ENCODE measurements at places on chromosomes 1 and 21. TPM values are rescaled to one million over a fixed set of nuclear protein-coding genes. Genes with fewer than 3 reads are reported as not detected.

DNA sequence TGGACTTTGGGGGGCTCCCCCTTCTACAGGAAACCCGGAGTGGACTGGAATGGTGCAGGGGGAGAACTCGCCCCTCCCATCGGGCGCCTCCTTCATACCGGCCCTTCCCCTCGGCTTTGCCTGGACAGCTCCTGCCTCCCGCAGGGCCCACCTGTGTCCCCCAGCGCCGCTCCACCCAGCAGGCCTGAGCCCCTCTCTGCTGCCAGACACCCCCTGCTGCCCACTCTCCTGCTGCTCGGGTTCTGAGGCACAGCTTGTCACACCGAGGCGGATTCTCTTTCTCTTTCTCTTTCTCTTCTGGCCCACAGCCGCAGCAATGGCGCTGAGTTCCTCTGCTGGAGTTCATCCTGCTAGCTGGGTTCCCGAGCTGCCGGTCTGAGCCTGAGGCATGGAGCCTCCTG lies at the start of gene TNFRSF14:
Gene TNFRSF14 (plus strand): TSS at position 95 of the 401 bp plus-strand sequence. CDS start 294 bp downstream, at position 389.
- peak within 1 kb of the TSS; percentile 99 for H3K4me3 ChIP-seq
- peak within 1 kb of the TSS; percentile 96 for H3K27ac ChIP-seq
- H3K4me1 ChIP-seq: peaks cover 59% of the 10 kb centered on the region
- no peaks in the 10 kb centered on the region for H3K27me3 ChIP-seq

DNA sequence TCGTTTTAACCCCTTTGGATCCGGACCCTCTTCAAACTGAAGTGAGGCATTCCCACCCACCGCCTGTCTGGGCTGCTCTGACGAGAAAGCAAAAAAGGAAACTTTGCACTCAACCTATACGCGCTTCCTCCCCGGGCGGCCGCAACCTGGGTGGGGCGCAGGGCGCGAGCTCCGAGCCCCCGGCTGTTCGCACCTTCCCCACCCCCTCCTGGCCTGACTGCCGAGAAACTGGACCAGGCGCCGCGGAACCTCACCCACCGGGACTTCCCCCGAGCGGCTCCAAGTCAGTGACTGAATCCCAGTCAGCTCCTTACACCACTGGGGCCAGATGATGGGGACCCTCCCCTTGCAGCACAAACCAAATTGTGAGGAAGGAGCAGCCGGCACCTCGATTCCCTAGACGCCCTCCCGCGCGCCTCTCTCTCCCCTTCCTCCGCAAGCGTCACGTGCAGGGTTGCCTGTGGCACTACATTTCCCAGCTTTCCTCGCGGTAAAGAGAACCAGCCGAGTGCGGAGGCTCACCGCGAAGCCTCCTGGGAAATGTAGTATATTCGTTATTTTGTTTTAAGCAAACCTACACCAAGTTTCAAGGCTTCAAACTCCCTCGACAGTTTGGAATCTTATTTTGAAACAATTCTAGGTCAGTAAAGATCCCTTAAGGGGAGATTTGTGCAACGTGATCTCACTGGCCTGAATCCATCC lies at the start of gene RAB29:
Gene RAB29 (minus strand): TSS at position 468 of the 702 bp plus-strand sequence. CDS start 526 bp downstream, outside the sequence.
- peak within 1 kb of the TSS; percentile 90 for H3K27ac ChIP-seq
- DNase-seq: peak; percentile 72
- H3K27me3 ChIP-seq: no peaks in the 10 kb centered on the region
- H3K4me1 ChIP-seq: peaks cover 37% of the 10 kb centered on the region
- H3K4me3 ChIP-seq: peak within 1 kb of the TSS; percentile 78

DNA sequence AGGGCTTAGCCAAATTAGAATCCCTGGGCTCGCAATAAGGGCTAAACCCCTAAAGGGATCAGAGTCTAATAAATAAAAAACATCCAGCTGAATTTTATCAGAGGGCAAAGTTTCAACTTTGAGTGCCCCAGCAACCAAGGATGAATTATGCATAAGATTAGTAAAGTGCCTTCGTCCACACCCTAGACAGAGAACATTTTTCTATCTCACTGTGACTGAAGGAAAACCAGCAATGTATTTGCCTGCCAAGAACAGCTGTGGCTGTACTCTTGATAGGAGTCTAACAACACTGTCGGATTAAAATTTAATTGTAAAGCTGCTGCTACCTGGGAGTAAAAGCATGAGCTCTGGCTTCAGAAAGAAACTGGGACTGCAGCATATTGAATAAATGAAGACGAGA lies 23.3 kb downstream of the WNT2B start:
- H3K36me3 ChIP-seq: peaks cover 3% of the 10 kb centered on the region
- no peaks in the 10 kb centered on the region for H3K4me1 ChIP-seq
- H3K27me3 ChIP-seq: no peaks in the 10 kb centered on the region
- no peak for DNase-seq
- H3K4me3 ChIP-seq: no peak overlapping the region

GRCh38 chr1:10583641-10584040 lies 108.9 kb downstream of the PEX14 start:
- no peaks in the 10 kb centered on the region for H3K4me1 ChIP-seq
- DNase-seq: no peak
- H3K4me3 ChIP-seq: no peak overlapping the region

- no peaks in the 10 kb centered on the region for H3K36me3 ChIP-seq
- no peak overlapping the region for H3K4me3 ChIP-seq
- no peaks in the 10 kb centered on the region for H3K4me1 ChIP-seq
- DNase-seq: no peak
- H3K27me3 ChIP-seq: no peaks in the 10 kb centered on the region
Observed at GRCh38 chr1:7421471-7422075, 349.5 kb upstream of the VAMP3 start.

RIMS3 gene
- 0.99 TPM for total RNA-seq

DNA sequence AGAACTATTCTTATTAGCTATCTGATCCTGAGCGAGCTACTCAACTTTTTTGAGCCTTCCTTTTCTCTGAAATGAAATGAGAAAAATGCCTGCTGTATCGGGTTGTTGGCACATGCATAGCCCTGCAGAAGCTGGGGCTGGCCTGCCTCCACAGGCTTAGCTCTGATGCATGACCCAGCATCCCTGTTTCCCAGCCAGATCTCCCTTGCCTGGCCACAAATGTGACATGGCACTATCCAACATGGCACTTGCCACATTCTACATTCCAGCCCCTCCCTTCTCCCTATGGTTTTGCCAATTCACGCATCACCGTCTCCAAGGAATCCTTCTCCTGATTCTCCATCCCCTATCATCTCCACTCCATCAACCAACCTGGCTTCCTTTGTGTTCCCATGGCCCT lies 13.8 kb downstream of the RNU5D-1 start:
- DNase-seq: no peak
- no peak overlapping the region for H3K27ac ChIP-seq
- no peaks in the 10 kb centered on the region for H3K27me3 ChIP-seq

RAP1GAP gene
- 0.20 TPM for total RNA-seq

DNA sequence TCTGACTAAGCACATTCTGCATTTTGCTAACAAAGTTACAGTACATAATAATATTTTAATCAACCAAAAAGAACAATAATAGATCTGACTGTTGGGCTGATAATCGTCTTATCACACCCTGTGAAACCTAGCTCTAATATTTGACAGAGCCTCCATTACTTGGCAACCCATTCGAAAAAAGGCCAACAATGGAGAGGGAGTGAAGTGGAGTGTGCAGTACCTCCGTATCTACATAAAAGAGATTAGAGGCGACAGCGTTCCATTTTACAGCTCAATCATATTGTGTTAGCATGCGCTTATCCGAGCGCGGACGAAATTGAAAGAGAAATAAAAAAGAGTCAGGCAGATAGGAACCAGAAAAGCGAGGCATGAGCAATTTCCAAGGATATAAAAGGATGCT lies 137.3 kb upstream of the USH2A start:
- no peak overlapping the region for H3K27ac ChIP-seq
- H3K27me3 ChIP-seq: no peaks in the 10 kb centered on the region
- H3K4me1 ChIP-seq: no peaks in the 10 kb centered on the region
- no peak for DNase-seq
- no peaks in the 10 kb centered on the region for H3K36me3 ChIP-seq

- no peaks in the 10 kb centered on the region for H3K27me3 ChIP-seq
- no peak for DNase-seq
- no peaks in the 10 kb centered on the region for H3K36me3 ChIP-seq
- H3K4me3 ChIP-seq: no peak overlapping the region
Observed at GRCh38 chr1:246215510-246215903, 291.6 kb downstream of the SMYD3 start.

MANEAL gene
- total RNA-seq: 0.53 TPM

DNA sequence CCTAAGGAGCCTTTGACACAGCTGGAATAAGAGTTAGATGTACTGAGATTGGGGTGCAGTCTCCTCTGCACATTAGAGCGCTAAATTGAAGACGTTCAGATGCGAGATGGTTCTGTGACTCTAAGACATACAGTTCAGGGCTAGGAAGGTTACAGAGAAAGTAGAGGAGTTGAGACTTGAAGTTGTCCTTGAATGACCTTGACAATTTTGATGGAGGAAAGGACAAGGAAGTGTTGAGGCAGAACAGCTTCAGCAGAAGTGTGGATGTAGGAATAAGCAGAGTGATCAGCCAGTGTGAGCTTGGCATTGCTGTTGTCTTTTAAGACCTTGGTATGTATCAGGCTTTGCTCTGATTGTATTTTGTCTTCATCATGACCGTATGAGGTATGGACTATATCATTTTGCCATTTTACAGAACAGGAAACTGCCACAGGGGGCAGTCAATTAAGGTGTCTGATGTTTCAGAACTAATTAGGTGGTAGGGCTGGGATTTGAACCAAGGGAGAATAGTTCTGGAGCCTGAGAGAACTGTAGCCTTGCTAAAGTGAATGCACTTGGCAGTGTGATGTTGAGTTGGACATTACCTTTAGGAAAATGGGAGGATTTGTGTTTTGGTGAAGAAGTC lies 9.2 kb downstream of the TTF2 start:
- no peak overlapping the region for H3K27ac ChIP-seq
- no peaks in the 10 kb centered on the region for H3K27me3 ChIP-seq
- H3K36me3 ChIP-seq: peaks cover 14% of the 10 kb centered on the region
- DNase-seq: no peak
- no peaks in the 10 kb centered on the region for H3K4me1 ChIP-seq

AVPR1B gene
- not detected for total RNA-seq

DNA sequence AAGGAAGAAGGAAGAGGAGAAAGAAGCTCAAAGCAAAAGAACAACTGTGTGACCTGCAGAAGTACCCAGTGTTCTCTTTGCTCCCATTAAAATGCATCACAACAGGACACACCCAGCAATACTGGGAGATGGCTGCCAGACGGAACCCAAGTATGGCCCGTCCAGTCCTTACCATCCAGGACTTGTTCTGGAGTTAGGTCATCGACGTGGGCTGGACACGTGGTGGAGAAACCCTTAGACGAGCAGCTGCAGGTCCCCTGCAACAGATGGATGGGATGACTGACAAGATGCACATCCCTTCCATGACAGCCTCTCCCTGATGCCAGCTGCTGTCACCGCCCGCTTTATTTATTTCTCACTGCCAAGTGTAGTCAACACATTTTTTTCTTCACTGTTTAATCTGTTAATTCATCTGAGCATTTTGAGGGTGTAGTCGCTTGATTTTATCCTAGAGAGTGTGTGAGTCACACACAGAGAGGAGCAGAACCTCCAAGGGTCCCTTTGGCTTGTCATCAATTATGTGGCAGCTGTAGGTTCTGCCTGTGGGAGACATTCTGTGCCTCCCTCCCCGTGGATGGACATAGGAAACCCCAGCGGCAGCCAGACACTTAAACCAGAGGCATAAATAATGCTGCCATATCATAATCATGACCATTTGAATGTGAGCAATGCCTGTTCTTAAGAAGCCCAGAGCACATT lies 80.9 kb downstream of the ABCA4 start:
- no peaks in the 10 kb centered on the region for H3K4me1 ChIP-seq
- H3K4me3 ChIP-seq: no peak overlapping the region
- no peak for DNase-seq
- H3K36me3 ChIP-seq: no peaks in the 10 kb centered on the region
- no peak overlapping the region for H3K27ac ChIP-seq

GRCh38 chr1:86618358-86618757 lies 71.5 kb downstream of the CLCA4 start:
- H3K36me3 ChIP-seq: no peaks in the 10 kb centered on the region
- no peak overlapping the region for H3K4me3 ChIP-seq
- no peaks in the 10 kb centered on the region for H3K4me1 ChIP-seq
- DNase-seq: no peak
- no peak overlapping the region for H3K27ac ChIP-seq

GRCh38 chr1:30818568-30819243 lies 61.1 kb upstream of the LAPTM5 start:
- H3K27ac ChIP-seq: no peak overlapping the region
- peaks cover 60% of the 10 kb centered on the region for H3K27me3 ChIP-seq
- no peaks in the 10 kb centered on the region for H3K36me3 ChIP-seq
- H3K4me3 ChIP-seq: no peak overlapping the region
- peaks cover 8% of the 10 kb centered on the region for H3K4me1 ChIP-seq

SGIP1 gene
- 0.84 TPM for total RNA-seq

GRCh38 chr1:54361342-54361741 lies 44.9 kb downstream of the SSBP3 start:
- H3K4me3 ChIP-seq: no peak overlapping the region
- H3K4me1 ChIP-seq: peaks cover 36% of the 10 kb centered on the region
- peaks cover 3% of the 10 kb centered on the region for H3K36me3 ChIP-seq
- no peak for DNase-seq

DNA sequence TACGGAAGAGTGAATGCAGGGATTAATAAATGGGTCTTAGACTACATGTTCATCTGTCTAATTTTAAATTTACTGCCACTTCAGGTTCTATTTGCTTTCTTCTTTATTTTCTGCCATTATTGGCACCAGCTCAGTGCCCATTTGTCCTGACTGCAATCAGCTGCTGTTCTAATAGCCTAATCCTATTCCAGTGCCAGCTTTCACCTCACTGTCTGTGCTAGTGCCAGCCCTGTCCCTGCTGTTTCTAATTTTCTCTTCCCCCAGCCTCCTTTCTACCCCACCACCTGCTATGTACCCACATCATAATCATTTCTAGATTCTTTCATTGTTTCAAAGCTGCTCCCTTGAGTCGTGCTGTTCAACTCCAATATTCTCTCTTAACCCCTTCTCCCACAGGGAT lies 86.4 kb downstream of the KCNK1 start:
- H3K4me3 ChIP-seq: no peak overlapping the region
- no peak overlapping the region for H3K27ac ChIP-seq
- no peaks in the 10 kb centered on the region for H3K36me3 ChIP-seq
- peaks cover 16% of the 10 kb centered on the region for H3K27me3 ChIP-seq
- no peak for DNase-seq

GRCh38 chr1:164689672-164690511 lies 130.9 kb downstream of the PBX1 start:
- no peak overlapping the region for H3K4me3 ChIP-seq
- H3K4me1 ChIP-seq: no peaks in the 10 kb centered on the region
- H3K27me3 ChIP-seq: no peaks in the 10 kb centered on the region
- DNase-seq: no peak

DNA sequence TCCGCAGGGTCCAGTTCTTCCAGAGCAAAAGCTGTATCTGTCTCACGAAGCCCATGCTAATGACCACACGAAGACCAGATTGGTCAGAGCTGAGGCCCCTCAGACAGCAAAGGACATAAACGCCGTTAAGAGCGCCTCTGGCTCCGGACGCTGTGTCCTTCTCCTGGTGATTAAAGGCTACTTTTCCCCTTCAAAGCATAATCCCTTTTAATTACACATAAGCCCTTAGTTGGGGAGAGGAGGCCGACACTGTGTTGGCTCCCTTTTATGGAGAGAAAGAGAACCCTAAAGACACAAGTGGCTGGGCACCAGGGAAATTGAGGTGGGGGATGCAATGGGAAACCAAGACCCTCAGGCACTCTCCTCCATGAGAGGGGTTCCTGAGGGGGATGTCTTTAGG lies at the start of gene ABCA4:
Gene ABCA4 (minus strand): TSS at position 158 of the 400 bp plus-strand sequence. CDS start 103 bp downstream, at position 55.
- DNase-seq: no peak
- no peaks in the 10 kb centered on the region for H3K4me1 ChIP-seq
- H3K36me3 ChIP-seq: no peaks in the 10 kb centered on the region
- no peak within 1 kb of the TSS for H3K27ac ChIP-seq
- H3K4me3 ChIP-seq: no peak within 1 kb of the TSS

GRCh38 chr21:38377165-38378088 lies 120.6 kb downstream of the KCNJ15 start:
- no peaks in the 10 kb centered on the region for H3K36me3 ChIP-seq
- H3K27ac ChIP-seq: no peak overlapping the region
- DNase-seq: no peak
